Heart left ventricle (tissue), 16 donors: ENCODE measurements at places on chromosomes 12 and 14. TPM values are rescaled to one million over a fixed set of nuclear protein-coding genes. Genes with fewer than 3 reads are reported as not detected.

DNA sequence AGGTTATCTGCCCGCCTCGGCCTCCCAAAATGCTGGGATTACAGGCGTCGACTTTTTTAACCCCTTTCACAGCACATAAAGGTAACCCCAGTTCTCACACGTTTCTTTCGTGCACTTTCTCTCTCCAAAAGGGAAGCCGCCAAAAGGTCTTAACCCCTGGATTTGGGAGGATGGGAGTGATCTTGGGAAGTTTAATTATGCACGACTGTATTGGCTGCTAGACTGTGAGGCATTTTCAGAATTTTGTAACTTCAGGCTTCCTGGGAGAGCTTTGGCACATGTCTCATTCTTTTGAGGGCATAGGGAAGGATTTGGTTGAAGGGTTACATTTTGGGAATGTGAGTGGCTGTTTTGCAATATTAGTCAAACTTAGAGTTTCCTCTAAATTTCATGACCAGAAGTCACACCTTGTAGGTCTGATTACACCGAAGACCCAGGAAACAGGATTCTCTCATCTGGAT lies 1.4 kb upstream of the SMARCC2 start:
- H3K27ac ChIP-seq: peak overlapping the region; percentile 83
- H3K27me3 ChIP-seq: no peaks in the 10 kb centered on the region
- peaks cover 25% of the 10 kb centered on the region for H3K4me1 ChIP-seq
- H3K4me3 ChIP-seq: peak overlapping the region; percentile 95

The GDF3 gene
- total RNA-seq: not detected

The PPP1R36 gene
- total RNA-seq: not detected

The E2F7 gene
- not detected for total RNA-seq

DNA sequence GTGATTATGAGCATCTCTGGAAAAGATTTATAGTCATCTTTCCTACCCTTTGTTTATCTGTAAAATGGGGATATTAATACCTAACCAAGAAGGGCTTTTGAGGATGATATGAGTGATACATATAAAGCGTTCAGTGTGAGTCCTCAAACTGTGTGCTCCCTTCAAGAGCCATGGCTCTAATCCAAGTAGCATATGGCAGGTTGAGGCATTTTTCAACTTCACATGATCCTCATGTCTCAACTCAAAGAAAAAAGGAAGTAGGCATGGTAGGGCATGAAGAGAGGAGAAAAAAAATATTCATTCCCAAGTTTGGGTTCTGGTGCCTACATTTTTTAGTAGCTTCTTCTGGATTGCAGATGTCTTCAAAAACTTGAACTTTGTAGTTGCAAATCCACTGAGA lies 286.3 kb upstream of the ATP2B1 start:
- H3K36me3 ChIP-seq: no peaks in the 10 kb centered on the region
- no peak for DNase-seq
- no peaks in the 10 kb centered on the region for H3K4me1 ChIP-seq
- no peaks in the 10 kb centered on the region for H3K27me3 ChIP-seq
- no peak overlapping the region for H3K27ac ChIP-seq

DNA sequence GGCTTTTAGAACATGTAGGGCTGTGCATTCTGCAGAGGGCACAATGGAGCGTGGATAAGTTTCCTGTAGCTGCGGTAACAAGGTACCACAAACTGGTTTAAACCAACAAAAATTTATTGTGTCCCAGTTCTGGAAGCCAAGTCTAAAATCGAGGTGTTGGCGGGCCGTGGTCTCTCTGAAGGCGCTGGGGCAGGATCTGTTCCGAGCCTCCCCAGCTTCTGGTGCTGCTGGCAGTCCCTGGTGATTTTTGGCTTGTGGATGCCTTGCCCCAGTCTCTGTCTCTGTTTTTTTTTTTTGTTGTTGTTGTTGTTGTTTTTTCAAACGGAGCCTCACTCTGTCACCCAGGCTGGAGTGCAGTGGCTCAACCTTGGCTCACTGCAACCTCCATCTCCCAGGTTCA lies 77.5 kb downstream of the ACACB start:
- H3K4me3 ChIP-seq: no peak overlapping the region
- no peaks in the 10 kb centered on the region for H3K27me3 ChIP-seq
- DNase-seq: no peak
- no peak overlapping the region for H3K27ac ChIP-seq
- no peaks in the 10 kb centered on the region for H3K4me1 ChIP-seq
- H3K36me3 ChIP-seq: peaks cover 97% of the 10 kb centered on the region

DNA sequence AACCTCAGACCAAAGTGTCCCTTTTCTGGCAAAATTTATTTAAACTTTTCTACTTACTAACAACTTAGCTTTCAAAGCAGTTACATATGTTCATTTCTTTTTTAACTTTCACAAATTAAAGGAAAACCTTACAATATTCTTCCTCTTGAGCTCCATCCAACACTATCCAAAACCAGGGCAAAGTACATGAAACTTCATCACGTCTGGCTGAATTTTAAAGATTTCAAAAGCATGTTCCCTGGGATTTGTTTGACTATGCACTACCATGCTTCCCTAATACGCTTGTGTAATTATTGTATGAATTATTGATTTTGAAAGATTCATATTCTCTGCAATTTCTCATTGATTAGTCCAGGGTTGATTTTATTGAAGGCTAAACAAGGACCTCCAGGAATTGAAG lies 343.1 kb upstream of the TMPO start:
- H3K27me3 ChIP-seq: no peaks in the 10 kb centered on the region
- H3K4me3 ChIP-seq: no peak overlapping the region
- H3K27ac ChIP-seq: no peak overlapping the region
- DNase-seq: no peak
- no peaks in the 10 kb centered on the region for H3K4me1 ChIP-seq

GRCh38 chr14:63535918-63536317 lies 7.3 kb downstream of the PPP2R5E start:
- no peaks in the 10 kb centered on the region for H3K27me3 ChIP-seq
- no peak for DNase-seq
- H3K4me3 ChIP-seq: no peak overlapping the region
- H3K4me1 ChIP-seq: no peaks in the 10 kb centered on the region
- no peak overlapping the region for H3K27ac ChIP-seq
- H3K36me3 ChIP-seq: peaks cover 66% of the 10 kb centered on the region
